Cerebellum (tissue), 4 donors: ENCODE measurements at places on chromosomes 13 and 19.

GRCh38 chr19:5040544-5041167, 71.7 kb downstream of the KDM4B start:
- no peak for DNase-seq

DNA sequence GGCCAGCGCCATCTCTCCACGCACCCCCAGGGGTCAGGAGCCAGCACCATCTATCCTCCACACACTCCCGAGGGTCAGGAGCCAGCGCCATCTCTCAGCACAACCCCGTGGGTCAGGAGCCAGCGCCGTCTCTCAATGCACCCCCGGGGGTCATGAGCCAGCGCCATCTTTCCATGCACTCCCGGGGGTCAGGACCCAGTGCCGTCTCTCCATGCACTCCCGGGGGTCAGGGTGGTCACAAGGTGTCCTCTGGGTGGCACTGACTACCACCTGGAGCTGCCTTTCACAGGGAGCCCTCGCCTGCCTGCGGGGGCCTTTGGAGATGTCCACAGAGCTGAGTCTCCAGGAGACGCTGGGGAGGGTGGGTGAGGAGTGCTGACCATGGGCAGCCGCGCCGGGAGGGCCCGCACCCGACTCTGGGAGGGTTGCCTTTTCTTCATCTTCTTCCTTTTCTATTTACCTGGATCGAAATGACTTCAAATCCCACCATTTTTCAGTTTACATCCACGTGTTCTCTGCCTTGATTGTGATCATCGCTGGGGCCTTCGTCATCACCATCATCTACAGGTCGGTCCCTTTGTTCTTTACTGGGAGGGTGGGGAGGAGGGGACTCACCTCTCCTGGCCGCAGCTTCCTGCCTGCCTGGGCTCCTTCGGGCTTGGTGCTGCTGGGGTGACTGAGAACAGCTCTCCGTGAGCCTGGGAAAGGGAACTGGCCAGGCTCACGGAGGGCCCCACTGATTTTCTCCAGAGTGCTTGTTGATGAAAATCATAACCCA, 19.1 kb downstream of the TEX29 start:
- no peak for DNase-seq

DNA sequence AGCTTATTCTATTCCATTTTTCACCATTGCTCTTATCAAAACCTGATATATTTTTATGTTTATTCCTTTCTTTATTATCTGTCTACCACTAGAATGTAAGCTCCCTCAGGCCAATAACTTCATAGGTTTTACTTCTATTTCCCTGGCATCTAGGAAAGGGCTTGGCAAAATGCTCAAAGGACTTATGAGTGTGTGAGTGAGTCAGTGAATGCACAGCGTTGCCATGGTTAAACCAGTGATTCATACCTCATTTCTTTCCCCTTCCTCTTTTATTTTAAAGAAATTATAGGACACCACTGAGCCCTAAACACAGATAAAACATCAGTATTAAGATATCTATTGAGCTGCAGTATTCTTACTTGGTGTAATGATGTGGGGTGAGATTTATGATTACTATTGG, 162.1 kb downstream of the GPC6 start:
- no peak for DNase-seq

DNA sequence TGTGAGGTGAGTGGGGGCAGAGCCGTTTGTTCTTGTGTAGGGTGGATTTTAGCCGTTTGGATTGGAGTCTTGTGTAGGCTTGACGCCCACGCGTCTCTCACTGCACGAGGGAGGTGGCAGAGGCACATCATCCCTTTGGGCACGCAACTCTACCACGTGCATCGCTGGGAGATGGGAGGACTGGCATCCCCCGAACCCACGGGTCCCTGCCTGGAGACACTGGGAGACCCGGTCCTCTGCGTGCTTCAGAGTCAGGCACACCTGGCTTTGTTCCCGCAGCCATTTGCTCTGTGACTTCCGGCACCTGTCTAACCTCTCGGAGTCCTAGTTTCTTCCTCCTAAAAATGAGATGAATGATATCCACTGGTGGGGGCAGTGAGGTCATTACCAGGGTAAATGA, 6.4 kb downstream of the ARHGEF7 start:
- DNase-seq = no peak

- DNase-seq = peak; percentile 30
Measured at GRCh38 chr19:38769635-38770211, 3.6 kb downstream of the LGALS7 start.

- DNase-seq = no peak
Measured at GRCh38 chr19:9877780-9878510, 42.8 kb downstream of the PIN1 start.

GRCh38 chr19:49019242-49019932, 2.5 kb upstream of the LHB start:
- DNase-seq = no peak
